ENCODE measurements at places on chromosomes 16 and 17. TPM values are rescaled to one million over a fixed set of nuclear protein-coding genes. Genes with fewer than 3 reads are reported as not detected.

Gene EVPL
- 77.8 TPM for total RNA-seq

Gene GPR142
- not detected for total RNA-seq

Gene TAT
- total RNA-seq: 0.13 TPM

Gene EPN3
- 22.8 TPM for total RNA-seq

Gene MGAT5B
- total RNA-seq: 13.9 TPM

Gene MT4
- not detected for total RNA-seq

Gene STH
- total RNA-seq: not detected

Gene USP36
- total RNA-seq: 46.2 TPM

Gene DNAH9
- total RNA-seq: not detected

Gene METTL22
- 79.2 TPM for total RNA-seq

Gene BEAN1
- total RNA-seq: 0.48 TPM

Measured in PC-9 (cell line).